ENCODE measurements at places on chromosomes 2 and 18.

- no peaks in the 10 kb centered on the region for H3K36me3 ChIP-seq
- no peaks in the 10 kb centered on the region for H3K4me1 ChIP-seq
- DNase-seq: no peak
- H3K27ac ChIP-seq: no peak overlapping the region
These were observed 226.1 kb downstream of the DYSF start for GRCh38 chr2:71679491-71679890.

DNA sequence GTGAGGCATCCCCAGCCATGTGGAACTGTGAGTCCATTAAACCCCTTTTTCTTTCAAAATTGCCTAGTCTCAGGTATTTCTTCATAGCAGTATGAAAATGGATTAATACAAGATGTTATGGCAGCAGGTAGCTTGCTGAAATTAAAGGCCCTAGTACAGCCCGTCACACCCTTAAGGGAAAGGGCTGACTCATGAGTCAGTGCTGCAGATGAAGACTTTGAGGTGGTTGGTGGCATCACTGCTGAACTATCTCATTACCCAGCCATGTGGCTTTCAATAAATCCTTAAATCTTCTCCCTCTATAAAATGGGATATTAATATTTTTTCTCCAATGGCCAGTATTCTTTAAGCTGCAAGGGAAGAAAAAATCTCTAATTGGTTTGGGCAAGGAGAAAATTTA, 226.1 kb upstream of the CCDC68 start:
- no peak for DNase-seq
- no peak overlapping the region for H3K27ac ChIP-seq
- H3K4me3 ChIP-seq: no peak overlapping the region
- H3K27me3 ChIP-seq: no peaks in the 10 kb centered on the region
- H3K36me3 ChIP-seq: no peaks in the 10 kb centered on the region

GRCh38 chr18:36312806-36313395, 15.4 kb downstream of the FHOD3 start:
- H3K4me1 ChIP-seq: no peaks in the 10 kb centered on the region
- no peak overlapping the region for H3K4me3 ChIP-seq
- H3K36me3 ChIP-seq: no peaks in the 10 kb centered on the region
- no peaks in the 10 kb centered on the region for H3K27me3 ChIP-seq
- DNase-seq: no peak

GRCh38 chr2:97654309-97654708, 8.4 kb downstream of the COX5B start:
- H3K27me3 ChIP-seq: no peaks in the 10 kb centered on the region
- no peak overlapping the region for H3K27ac ChIP-seq
- peaks cover 38% of the 10 kb centered on the region for H3K36me3 ChIP-seq
- H3K4me1 ChIP-seq: no peaks in the 10 kb centered on the region

DNA sequence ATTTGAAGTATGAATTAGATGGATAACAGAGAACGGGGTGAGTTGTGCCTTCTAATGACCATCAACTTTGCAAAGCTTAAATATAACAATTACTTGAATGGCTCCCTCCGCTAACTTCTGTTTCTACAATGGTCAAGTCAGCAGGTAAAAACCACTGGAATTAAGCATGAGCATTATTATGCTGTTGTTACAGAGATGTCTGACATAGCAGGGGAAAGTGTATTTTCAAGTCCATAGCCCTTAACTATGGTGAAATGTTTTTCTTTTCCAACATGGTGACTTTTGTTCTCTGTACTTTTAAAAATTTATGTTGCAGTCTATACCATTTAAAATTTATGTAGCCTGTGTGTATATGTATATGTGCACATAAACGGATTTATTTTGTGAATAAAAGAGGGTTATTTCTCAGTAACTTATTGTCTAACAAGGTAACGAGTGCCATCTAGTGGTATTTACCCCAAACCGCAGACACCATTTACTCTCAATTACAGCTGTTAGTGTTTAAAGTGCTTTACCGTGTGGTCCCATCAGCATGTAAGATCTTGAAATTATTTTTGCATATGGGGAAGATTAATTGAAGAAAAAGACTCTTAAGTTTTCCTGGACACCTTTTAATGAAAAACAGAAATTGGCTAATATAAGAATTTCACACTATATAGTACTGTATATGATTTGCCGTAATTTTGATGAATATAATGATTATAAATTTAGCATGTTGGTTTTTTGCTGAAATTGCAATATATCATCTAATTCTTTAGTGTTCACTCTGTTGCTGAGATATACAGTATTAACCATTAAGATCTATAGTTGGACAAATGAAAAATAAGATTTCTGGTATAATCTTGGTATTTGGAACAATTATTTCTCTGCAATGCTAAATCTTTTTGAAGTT, 78.2 kb downstream of the UBE2E3 start:
- no peaks in the 10 kb centered on the region for H3K4me1 ChIP-seq
- H3K4me3 ChIP-seq: no peak overlapping the region
- no peaks in the 10 kb centered on the region for H3K27me3 ChIP-seq
- H3K36me3 ChIP-seq: no peaks in the 10 kb centered on the region

- no peak overlapping the region for H3K4me3 ChIP-seq
- H3K27ac ChIP-seq: no peak overlapping the region
- H3K36me3 ChIP-seq: no peaks in the 10 kb centered on the region
- no peaks in the 10 kb centered on the region for H3K4me1 ChIP-seq
- no peaks in the 10 kb centered on the region for H3K27me3 ChIP-seq
These were observed 27.2 kb upstream of the STAT4 start for GRCh38 chr2:191177751-191178736.
